ENCODE measurements at places on chromosomes 7 and 10. TPM values are rescaled to one million over a fixed set of nuclear protein-coding genes. Genes with fewer than 3 reads are reported as not detected.
A peak's percentile ranks its signal among the peaks of the same experiment; 100 is the strongest.

Gene HTRA1
- total RNA-seq, result 78.3 TPM

Gene LIPF
- total RNA-seq, result not detected

Gene WASL
- total RNA-seq, result 20.9 TPM

Gene ANKRD7
- total RNA-seq, result 1.1 TPM

Gene TAS2R5
- 0.59 TPM for total RNA-seq

GRCh38 chr10:55174419-55174818 is 373.4 kb upstream of the PCDH15 start:
- no peaks in the 10 kb centered on the region for H3K4me1 ChIP-seq
- no peaks in the 10 kb centered on the region for H3K36me3 ChIP-seq
- H3K27ac ChIP-seq, result no peak overlapping the region
- H3K4me3 ChIP-seq, result no peak overlapping the region

DNA sequence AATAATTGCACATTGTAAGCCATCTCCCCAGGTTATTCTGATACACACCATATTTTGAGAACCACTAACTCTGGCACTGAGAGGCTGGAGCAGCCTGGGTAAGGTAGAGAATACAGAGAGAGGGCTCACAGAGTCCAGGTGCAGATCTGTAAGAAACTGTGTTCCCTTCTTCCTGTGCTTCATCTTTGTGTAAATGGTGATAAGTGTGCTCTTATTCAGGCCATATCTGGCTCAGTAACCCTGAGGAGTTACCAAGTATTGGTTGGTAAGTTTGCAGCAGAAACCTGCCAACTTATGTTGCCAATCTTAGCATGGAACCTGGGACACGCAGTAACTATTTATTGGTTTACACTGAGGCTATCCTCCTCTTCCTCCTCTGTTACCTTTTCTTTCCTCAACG is 16.2 kb upstream of the ICA1 start:
- DNase-seq, result no peak
- H3K27ac ChIP-seq, result no peak overlapping the region
- no peaks in the 10 kb centered on the region for H3K27me3 ChIP-seq
- no peak overlapping the region for H3K4me3 ChIP-seq
- no peaks in the 10 kb centered on the region for H3K4me1 ChIP-seq

DNA sequence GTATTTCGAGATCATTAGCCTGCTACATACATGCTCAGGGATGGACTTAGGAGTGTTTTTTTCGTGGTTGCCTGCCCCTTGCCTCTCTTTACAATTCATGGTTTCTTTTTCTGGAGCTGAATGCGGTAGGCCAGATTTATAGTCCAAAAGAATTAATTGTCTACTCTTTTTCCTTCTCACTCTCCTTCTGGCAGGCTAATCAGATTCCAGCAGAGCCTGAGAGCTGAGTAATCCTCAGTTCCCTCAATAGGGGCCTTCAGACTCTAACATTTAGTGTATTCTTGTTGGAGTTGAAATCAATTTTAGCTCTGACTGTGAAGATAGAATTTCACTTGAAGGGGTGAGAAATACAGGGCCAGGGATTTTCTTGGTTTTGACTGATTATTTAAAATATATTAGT is 16.4 kb downstream of the SORCS3 start:
- no peaks in the 10 kb centered on the region for H3K4me1 ChIP-seq
- H3K27me3 ChIP-seq, result no peaks in the 10 kb centered on the region
- H3K4me3 ChIP-seq, result no peak overlapping the region
- no peaks in the 10 kb centered on the region for H3K36me3 ChIP-seq

GRCh38 chr7:38940774-38941173 is 31.8 kb upstream of the VPS41 start:
- no peaks in the 10 kb centered on the region for H3K36me3 ChIP-seq
- no peaks in the 10 kb centered on the region for H3K27me3 ChIP-seq
- H3K4me3 ChIP-seq, result no peak overlapping the region
- H3K4me1 ChIP-seq, result no peaks in the 10 kb centered on the region
- H3K27ac ChIP-seq, result no peak overlapping the region

DNA sequence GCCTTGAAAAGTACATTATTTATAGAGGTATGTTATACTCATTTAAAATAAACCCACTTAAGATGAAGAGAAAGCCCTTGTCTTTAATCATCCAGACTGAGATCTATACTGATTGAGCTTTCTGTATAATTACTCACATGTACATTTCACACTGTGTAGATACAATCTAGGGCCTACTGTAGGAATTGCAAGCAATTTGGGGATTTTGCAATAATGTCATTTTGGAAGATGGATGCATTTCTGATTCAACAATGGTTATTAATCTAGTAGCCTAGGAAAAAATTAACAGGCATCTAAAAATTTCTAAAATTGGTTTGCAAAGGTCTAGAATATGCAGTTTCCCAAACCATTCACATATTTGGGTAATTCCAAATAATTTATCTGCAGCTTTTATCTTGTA is 132.2 kb downstream of the PDE1C start:
- H3K27ac ChIP-seq, result no peak overlapping the region
- no peaks in the 10 kb centered on the region for H3K27me3 ChIP-seq

DNA sequence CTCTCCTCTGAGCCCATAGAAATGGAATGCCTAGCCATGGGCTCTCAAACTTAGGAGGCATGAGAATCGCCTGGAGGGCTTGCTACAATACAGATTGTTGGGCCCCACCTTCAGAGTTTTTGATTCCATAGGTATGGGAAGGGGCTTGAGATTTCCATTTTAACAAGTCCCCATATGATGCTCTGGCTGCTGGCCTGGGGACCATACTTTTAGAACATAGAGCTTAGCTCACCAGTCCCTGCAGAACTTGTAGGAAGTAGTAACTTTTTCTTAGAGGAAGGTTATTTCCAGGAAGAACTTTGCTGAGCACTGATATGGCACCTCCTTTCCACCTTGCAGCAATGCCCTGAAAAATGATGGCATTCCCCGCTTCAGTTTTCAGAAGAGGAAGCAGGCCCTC is 177.0 kb upstream of the ZMIZ1 start:
- no peak overlapping the region for H3K27ac ChIP-seq
- H3K4me1 ChIP-seq, result no peaks in the 10 kb centered on the region
- no peaks in the 10 kb centered on the region for H3K27me3 ChIP-seq
- H3K36me3 ChIP-seq, result no peaks in the 10 kb centered on the region

DNA sequence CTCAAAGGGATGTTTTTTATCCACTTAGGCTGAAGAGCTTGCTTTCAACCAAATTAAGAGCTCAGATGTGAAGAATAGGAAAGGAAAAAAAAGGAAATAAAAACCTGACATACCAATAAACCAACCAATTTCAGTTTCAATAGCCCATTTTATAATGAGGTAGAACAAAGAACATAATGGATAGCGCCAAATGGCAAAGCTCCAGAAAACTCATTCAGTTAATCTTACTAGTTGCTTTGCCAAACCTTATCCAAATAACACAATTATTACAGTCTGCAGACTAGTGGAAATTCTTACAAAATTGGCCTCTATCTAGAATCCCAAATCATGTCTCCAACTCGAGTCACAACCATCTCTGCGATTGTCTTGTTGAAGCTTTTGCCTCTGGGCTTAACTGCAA is 337.0 kb downstream of the CRPPA start:
- no peak overlapping the region for H3K4me3 ChIP-seq
- DNase-seq, result no peak
- H3K27ac ChIP-seq, result no peak overlapping the region
- no peaks in the 10 kb centered on the region for H3K4me1 ChIP-seq
- no peaks in the 10 kb centered on the region for H3K36me3 ChIP-seq
- H3K27me3 ChIP-seq, result no peaks in the 10 kb centered on the region

GRCh38 chr7:83451501-83452045 is 197.4 kb downstream of the SEMA3E start:
- no peak overlapping the region for H3K4me3 ChIP-seq
- no peaks in the 10 kb centered on the region for H3K4me1 ChIP-seq
- no peaks in the 10 kb centered on the region for H3K27me3 ChIP-seq
- no peak for DNase-seq
- no peak overlapping the region for H3K27ac ChIP-seq
- no peaks in the 10 kb centered on the region for H3K36me3 ChIP-seq

DNA sequence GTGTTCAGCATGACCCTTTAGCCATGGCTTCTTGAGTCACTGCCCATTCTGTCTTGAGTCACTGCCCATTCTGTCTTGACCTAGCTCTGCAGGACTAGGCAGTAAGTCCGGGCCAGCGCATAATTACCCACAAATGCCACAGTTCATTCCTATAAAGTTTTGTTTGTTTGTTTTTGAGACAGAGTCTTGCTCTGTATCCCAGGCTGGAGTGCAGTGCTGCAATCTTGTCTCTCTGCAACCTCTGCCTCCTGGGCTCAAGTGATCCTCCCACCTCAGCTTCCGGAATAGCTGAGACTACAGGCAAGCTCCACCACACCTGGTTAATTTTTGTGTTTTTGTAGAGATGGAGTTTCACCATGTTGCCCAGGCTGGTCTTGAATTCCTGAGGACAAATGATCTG is 32.7 kb upstream of the TARP start:
- H3K4me1 ChIP-seq, result peaks cover 7% of the 10 kb centered on the region
- H3K4me3 ChIP-seq, result no peak overlapping the region
- DNase-seq, result no peak
- no peak overlapping the region for H3K27ac ChIP-seq

GRCh38 chr10:48468130-48468790 is 136.6 kb downstream of the ARHGAP22 start:
- no peak overlapping the region for H3K4me3 ChIP-seq
- H3K27ac ChIP-seq, result no peak overlapping the region

DNA sequence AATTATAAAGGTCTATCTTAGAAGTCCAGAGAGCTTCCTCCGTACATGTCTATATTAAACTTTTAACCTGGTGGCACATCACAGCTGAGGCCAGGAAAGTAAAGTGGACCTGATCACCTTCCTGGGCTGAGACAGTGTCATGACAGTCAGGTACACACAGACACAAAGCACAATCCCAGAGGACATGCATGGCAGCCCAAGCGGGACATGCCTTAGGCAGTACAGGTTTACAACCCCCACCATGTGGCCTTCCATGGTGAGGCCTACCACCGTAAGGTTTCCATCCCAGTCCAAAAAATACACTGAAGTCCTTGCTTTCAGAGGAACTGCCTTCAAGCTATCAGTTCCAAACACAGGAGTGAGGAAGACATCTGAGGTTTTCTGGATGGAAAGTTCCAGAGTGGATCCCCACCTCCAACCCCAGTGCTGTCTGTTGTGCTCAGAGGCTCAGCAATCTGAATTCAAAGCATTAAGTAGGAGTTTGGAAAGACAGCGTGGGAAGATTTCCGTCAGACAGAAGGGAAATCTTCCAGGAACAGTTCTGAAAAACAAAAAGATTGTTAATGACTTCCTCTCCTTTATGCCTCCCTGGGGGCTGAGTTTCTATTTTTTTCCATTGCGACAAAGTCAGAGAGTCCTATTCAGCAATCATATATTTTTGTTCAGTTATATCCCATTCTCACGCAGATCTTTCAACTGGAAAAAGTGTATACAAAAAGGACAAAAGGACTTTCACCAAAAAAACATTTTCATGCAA is 20.1 kb downstream of the IFIT3 start:
- H3K27ac ChIP-seq, result peak overlapping the region; percentile 66
- H3K4me1 ChIP-seq, result no peaks in the 10 kb centered on the region
- H3K4me3 ChIP-seq, result no peak overlapping the region
- DNase-seq, result no peak
- no peaks in the 10 kb centered on the region for H3K36me3 ChIP-seq
- no peaks in the 10 kb centered on the region for H3K27me3 ChIP-seq

DNA sequence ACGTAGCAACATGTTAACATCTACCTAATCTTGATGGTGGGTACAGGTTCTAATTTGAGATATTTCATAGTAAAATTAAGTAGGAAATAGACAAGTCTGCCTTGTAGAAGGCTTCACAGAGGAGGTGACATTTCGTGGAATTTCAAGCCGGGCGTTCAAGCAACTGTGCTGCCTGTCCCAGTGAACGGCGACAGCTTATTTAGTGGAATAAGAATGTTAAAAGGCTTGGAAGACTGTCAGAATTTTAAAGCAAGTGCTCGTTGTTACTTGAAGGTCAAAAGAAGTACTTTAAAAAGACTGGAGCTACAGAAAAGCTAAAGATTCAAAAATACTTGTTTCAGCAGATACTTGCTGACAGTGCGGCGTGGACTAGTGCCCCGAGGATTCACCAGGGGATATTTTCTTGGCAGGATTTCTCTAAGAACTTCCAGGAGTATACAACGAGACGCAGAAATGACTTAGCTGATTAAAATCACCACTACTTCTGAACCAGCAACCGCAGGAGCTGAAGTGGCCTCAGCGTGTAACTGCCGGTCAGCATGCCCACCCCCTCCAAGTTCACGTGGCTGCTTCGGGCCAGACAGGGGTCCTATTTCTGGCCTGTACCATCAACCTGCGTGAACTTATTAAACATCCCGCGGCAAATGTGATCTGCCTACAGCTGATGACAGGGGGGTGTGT is 46.5 kb downstream of the CTBP2 start:
- H3K27ac ChIP-seq, result peak overlapping the region; percentile 58
- H3K36me3 ChIP-seq, result peaks cover 13% of the 10 kb centered on the region
- no peak for DNase-seq
- no peak overlapping the region for H3K4me3 ChIP-seq
- peaks cover 56% of the 10 kb centered on the region for H3K4me1 ChIP-seq

GRCh38 chr7:102077081-102077480 is 209.6 kb upstream of the SH2B2 start:
- no peaks in the 10 kb centered on the region for H3K4me1 ChIP-seq
- H3K4me3 ChIP-seq, result no peak overlapping the region
- peaks cover 2% of the 10 kb centered on the region for H3K36me3 ChIP-seq

DNA sequence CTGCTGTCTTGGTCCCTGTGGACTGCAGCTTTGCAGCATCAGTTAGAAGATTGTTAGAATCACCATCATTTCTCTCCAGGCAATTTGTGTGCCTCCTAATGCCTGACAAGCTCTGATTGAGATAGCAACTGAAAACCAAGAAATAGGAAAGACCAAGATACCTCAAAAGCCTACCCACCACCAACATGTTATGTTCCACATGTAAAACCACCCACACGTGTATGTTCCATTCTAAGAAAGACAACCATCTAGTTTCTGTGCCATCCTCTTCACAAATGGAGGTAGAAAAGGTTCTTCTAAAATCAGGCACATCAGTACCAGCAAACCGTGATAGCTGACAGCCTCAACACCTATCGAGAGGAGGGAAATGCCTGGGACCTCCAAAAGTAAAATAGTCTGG is 46.9 kb downstream of the TASOR2 start:
- H3K4me1 ChIP-seq, result no peaks in the 10 kb centered on the region
- H3K27me3 ChIP-seq, result no peaks in the 10 kb centered on the region
- no peak for DNase-seq
- H3K36me3 ChIP-seq, result peaks cover 30% of the 10 kb centered on the region
- H3K4me3 ChIP-seq, result no peak overlapping the region

DNA sequence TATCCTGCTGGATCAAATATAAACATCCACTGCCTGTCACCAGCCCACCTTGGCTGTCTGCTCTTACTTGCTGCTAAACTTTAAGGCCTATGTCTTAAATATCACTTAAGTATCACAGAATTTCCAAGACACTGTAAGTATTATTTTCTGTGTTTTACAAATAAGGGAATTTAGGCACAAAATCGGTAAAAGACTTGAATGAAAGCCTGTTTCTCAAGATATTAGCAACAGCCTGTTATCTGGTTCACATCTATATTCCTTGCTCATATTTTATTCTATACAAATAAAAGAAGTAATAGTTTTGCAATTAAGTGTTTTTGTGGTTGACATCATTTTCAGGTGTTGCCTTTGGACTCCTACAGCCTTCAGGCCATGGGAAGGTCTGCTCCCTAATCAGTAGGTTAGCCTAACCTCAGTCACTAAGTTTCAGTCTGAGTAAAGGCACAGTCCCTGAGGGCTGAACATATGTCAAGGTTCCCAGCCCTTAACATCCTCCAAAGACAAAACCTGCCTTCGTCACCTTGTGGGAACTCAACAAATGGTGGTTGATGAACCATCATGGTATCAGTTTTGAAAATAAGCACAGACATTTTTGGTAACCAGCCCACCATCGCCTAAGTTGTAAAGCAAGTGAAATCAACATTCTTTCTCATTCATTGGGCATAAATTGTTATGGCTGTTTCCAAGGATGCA is 127.1 kb downstream of the CREB5 start:
- no peaks in the 10 kb centered on the region for H3K27me3 ChIP-seq
- no peaks in the 10 kb centered on the region for H3K36me3 ChIP-seq
- no peak overlapping the region for H3K27ac ChIP-seq
- H3K4me3 ChIP-seq, result no peak overlapping the region

Measured in right atrium auricular region (tissue), 2 donors.